Large intestine (tissue), 12 donors: ENCODE measurements at places on chromosomes 6 and 20. TPM values are rescaled to one million over a fixed set of nuclear protein-coding genes. Genes with fewer than 3 reads are reported as not detected.

- H3K27ac ChIP-seq, result no peak overlapping the region
- no peak for DNase-seq
- no peak overlapping the region for H3K4me3 ChIP-seq
- peaks cover 36% of the 10 kb centered on the region for H3K36me3 ChIP-seq
- H3K27me3 ChIP-seq, result no peaks in the 10 kb centered on the region
These were observed 3.0 kb downstream of the ARFRP1 start for GRCh38 chr20:63704749-63705117.

Gene SRSF12
- 2.6 TPM for polyA plus RNA-seq

Gene RNF217
- 20.0 TPM for polyA plus RNA-seq

GRCh38 chr20:50969435-50969834 is 10.8 kb downstream of the MOCS3 start:
- no peak overlapping the region for H3K27ac ChIP-seq
- H3K36me3 ChIP-seq, result no peaks in the 10 kb centered on the region
- no peaks in the 10 kb centered on the region for H3K4me1 ChIP-seq
- no peak overlapping the region for H3K4me3 ChIP-seq
- no peak for DNase-seq

GRCh38 chr6:55696501-55696900 is 117.5 kb upstream of the HMGCLL1 start:
- H3K36me3 ChIP-seq, result no peaks in the 10 kb centered on the region
- H3K4me3 ChIP-seq, result no peak overlapping the region
- no peak for DNase-seq
- no peak overlapping the region for H3K27ac ChIP-seq

Gene TMEM200A
- polyA plus RNA-seq, result 49.8 TPM
